ENCODE measurements at places on chromosomes 13 and 19.

- peak; percentile 35 for DNase-seq
Observed at GRCh38 chr19:2810141-2811091, 9.3 kb upstream of the ZNF554 start.

- no peak for DNase-seq
Observed at GRCh38 chr13:83765796-83766195, 116.5 kb downstream of the SLITRK1 start.

DNA sequence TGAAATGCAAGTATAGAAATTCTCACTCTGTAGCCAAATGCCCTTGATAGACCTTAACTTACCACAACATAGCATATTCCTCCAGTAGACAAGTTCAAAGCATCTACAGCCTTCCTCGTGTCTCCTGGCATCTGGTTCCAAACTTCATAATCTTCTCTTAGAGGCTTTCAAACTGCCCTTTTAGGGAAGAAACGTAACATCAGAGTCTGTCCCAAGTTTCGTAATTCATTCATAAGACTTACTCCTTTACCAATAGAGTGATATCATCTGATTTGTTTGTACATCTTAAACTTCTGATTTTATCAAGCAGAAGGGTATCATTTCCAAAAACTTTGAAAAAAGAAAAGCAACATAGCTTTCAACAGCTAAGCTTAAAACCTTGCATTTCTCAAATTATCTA lies 137.4 kb downstream of the SPRY2 start:
- no peak for DNase-seq

DNA sequence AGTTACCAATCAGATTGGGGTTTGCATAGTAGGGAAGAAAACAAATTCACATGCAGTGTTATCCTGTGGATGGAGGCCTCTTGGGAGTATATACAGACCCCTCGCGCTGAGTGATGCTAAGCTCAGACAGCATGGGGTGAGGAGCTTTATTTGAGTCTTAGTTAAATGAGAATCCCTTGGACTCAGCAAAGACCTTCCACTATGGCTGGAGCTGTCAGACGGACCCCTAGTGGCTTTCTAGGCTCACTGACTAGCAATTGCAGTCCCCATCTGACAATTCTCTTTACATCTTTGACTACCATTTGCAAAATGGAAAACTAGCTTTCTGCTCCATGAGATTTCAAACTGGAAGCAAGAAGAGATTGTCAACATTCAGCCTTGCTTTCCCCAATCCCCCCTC lies 90.4 kb downstream of the STOML3 start:
- DNase-seq = no peak

DNA sequence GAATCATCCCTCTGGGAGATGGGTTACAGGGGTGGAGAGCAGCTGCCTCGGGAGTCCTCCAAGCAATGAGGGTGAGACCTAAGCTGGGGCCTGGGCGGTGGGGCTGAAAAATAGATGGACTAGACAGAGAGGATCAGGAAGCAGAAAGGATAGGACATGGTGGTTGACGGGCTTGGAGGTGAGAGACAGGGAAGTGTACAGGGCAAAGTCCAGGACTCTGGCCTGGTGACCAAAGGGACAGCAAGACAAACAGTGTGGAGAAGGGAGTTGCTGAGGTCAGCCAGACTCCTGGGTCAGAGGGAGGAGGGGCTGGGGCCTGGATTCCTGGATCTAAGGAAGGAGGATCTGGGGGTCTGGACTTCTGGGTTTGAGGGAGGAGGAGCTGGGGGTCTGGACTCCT lies 5.5 kb downstream of the PHLDB3 start:
- DNase-seq = no peak

GRCh38 chr19:42606660-42607351 lies 12.1 kb upstream of the CEACAM8 start:
- peak; percentile 67 for DNase-seq

DNA sequence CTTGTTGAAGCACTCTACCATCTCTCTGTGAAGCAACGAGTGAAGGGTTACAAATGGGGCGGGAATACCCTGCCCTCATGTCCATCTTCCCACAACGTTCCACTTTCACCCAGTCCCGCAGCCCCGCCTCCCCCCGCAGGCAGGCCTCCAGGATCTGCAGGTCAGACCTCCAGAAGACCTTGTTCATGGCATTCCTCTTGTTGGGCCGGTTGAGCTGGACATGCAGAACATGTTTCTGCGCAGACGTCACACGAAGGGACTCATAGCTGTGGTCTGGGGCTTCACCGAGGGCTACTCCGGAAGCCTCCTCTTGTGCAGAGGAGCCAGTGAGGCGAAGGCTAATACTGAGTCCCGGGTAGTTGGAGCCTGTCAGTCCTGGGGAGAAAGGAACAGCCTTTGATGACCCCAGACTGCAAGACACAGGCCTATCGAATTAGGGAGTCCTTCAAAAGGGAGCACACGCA lies 420 bp downstream of the ECH1 start:
- no peak for DNase-seq

DNA sequence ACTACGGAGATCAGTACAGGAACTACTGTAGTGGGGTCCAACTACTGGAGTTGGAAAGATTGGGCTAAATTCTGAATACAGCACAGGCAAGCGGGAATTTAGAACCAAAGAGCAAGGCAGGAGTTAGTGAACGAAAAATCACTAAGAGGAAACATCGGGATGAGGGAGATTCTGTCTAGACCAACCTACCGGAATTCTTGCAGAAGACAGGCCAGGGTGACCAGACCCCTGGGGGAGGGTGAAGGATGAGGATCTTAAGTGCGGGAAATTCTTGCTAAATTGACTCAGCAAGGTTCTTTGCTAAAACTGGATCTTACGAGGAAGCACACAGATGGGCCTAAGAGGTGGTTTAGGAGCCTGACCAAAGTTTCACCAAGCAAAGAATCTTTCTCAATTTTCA lies 13.2 kb upstream of the PSPC1 start:
- no peak for DNase-seq

GRCh38 chr19:46521241-46521868 lies 25.7 kb upstream of the PNMA8B start:
- no peak for DNase-seq

DNA sequence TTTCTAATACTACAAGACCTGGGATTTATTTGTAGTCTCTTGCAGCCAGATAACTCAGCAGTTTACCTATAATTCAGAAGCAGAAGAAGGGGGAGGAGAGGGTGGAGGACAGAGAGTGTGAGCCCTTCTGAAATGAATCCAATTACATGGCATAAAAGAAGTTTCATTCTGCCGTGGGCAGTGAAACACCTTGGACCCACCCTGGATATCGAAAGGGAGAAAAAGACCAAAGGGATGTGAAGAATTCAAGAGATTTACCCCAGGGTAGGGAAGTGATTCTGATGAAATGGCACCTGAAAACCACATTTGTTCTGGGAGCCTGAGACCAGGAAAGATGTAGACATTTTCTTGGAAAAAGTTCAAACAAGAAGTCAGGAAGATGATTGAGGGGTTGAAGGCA lies 140.9 kb downstream of the NDFIP2 start:
- DNase-seq = no peak

GRCh38 chr13:59861676-59862075 lies 302.1 kb downstream of the DIAPH3 start:
- no peak for DNase-seq

DNA sequence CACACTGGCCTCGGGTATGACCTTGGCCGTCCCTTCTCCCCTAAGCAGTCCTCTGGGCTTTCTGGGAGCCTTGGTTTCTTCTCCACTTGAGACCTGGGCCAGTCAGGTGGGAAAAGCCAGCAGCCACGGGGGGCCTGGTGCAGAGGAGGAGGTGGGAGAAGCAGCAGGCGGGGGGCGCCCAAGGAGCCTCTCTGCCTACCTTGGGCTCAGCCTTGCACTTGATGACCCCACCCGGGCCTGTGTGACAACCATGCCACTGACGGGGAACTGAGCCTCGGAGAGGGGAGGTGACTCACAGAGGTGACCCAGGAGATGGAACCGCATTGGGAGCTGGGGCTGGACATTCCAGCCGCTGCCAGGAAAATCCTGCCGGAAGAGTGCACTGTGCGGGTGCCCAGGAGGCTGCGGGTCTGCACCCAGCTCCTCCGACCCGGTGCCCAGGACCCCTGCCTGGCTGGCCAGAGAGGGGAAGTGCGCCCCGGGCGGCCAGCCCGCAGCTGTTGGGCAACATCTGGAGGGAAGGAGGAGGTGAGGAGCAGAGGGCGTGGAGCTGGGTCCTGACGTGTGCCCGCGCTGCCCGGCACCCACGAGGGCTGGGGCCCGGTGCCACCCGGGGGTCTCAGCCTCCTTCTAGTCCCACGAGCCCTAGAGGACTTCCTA lies 23.4 kb upstream of the SLC7A10 start:
- DNase-seq = no peak

DNA sequence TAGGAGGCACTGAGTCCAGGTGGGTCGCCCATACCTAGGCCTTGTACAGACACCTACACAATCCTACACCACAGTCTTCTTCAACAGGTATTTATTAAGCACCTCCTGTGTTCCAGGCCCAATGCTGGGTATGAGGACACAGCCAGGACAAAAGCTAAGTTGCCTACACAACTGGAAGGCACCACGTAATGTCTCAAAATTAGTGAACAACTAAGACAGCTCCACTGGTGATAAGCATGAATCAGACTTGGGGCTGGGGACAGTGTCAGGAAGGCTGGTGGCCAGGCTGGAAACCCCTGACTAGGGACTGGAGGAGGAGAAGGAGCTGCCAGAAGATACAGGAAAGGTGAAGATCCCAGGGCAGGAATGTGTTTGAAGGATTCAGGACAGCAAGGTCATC lies 2.4 kb downstream of the SMIM24 start:
- no peak for DNase-seq

DNA sequence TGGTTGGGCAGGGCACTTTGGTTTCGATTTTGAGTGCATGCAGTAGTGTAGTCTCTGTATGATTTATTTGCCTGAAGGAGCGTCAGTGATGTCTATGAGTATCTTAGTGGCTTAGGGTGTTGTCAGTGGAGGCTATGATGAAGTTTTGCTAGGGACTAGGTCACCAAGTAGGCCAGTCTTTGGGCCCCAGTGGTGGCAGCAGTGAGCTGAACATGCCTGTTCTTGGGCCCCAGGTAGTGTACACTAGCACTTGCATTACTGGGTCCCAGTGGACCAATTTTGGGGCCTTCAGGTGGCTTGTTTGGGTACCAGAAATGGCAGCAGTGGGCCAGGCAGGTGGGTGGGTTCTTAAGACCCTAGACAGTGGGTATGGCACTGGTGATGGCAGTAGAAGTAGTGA lies 598.7 kb upstream of the SPRY2 start:
- no peak for DNase-seq

- DNase-seq = no peak
Observed at GRCh38 chr19:47188507-47189033, 42.4 kb downstream of the BBC3 start.

GRCh38 chr19:45195764-45196163 lies 17.2 kb downstream of the BLOC1S3 start:
- no peak for DNase-seq

DNA sequence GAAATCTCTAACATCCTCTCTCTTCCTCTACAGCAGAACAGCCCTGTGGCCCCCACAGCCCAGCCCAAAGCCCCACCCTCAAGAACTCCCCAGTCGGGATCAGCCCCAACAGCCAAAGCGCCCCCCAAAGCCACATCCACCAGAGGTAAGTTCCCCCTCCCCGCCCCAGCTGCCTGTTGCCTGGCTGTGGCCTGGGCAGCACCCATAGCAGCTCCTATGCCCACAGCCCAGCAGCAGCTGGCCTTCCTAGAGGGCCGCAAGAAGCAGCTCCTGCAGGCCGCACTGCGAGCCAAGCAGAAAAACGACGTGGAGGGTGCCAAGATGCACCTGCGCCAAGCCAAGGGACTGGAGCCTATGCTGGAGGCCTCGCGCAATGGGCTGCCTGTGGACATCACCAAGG lies 14.5 kb downstream of the CC2D1A start:
- no peak for DNase-seq
